Daoy (cell line): ENCODE measurements at places on chromosomes 12 and 14. TPM values are rescaled to one million over a fixed set of nuclear protein-coding genes. Genes with fewer than 3 reads are reported as not detected.
A peak's percentile ranks its signal among the peaks of the same experiment; 100 is the strongest.

The TTC9 gene
- 2.6 and 3.1 TPM in 2 replicates for total RNA-seq

- DNase-seq: no peak
Measured at GRCh38 chr14:54216827-54217226, 180.0 kb upstream of the CDKN3 start.

DNA sequence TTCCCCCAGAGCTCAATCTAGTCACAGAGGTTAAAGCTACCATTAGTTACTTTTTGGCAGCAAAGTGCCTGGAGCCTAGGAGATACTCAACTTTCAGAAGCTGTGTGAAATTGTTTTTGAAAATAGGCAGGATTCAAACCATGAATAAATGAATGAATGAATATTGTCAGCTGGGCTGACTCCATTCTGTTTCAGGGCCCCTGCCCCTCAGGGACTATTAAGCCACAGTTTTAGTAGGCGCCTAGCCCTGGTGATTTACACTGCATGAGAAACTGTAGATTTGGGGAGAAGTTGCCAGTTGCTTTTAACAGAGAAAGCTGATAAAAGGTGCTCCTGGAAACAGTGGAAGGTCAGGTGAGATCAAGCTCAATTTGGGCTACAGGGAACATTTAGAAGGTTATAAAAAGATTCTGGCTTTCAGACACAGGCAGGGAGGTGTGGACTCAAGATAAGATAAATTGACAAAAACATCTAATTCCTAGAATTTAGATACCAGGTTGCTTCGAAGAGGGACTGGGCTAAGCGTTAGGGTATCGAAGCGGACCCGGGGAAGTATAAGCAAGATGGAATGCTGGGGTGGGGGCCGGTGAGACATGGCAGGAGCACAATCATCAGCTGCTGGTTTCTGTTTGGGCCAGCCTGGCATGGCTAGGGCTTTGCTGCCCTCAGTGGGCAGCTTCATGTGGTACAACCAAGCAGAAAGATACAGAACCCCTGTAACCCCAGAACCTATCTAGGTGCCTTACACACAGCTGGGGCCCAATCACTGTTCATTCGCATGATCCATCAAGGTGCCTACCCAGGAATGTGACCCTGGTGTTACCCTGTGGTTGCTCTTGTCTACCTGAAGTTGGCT is 14.9 kb upstream of the CELA1 start:
- no peak for DNase-seq

DNA sequence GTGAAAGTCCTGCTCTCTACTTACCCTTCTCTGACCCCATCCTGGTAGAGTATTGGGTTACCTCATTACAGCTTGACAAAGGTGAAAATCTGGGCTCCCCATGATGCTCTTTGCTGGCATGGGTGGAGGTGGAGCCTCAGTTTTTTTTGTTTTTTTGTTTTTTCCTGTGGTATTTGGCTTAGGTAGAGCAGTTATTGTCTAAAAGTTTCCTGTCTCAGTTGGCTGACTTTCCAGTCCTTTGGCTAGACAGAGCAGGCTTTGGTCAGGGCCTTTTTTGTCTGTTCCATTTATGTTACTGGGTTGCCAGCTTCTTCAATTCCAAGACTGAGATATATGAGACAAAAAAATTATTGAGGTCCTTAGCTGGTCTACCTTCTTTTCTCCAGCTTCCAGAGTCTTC is 163.4 kb downstream of the GALC start:
- no peak for DNase-seq

DNA sequence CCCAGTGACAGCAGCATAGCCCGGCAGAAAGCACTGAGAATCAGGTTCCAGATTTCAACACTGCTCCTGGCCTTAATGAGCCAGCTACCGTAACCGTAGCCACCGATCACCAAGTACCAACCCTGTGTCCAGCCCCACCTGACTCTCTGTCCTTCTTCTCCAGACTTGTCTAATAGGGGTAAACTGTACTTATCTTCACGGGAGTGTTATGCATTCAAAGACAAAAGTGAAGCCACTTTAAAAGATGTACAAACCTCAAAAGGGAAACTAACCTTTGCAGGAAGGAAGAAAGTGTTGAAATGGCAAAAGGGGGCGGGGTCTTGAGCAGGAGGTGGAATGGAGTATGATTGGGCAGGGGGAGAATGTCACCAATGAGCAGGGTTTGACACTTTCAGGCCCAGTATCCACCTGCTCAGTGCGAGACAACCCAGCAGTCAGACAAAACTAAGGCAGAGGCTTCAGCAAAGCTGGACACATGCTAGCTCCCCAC is 226.1 kb downstream of the CHST11 start:
- DNase-seq: no peak

DNA sequence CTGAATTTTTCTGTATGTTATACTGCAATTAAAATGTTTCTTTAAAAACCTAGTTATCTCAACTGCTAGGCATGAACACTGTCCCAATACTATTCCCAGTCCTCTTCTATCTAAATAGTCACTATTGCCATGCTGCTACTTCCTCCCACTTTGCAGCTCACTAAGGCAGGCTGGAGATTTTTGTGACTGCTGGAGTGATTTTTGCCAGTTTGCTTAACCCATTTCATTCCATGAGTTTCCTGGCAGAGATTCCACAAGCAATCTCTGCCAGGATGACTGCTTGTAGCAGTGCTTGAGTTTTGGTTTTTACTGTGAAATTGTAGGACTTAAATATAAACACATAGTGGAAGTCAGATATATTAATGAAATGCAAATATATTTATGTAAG is 80.8 kb downstream of the BHLHE41 start:
- DNase-seq: no peak

- no peak for DNase-seq
Measured at GRCh38 chr12:95674631-95675030, 115.9 kb downstream of the NTN4 start.

DNA sequence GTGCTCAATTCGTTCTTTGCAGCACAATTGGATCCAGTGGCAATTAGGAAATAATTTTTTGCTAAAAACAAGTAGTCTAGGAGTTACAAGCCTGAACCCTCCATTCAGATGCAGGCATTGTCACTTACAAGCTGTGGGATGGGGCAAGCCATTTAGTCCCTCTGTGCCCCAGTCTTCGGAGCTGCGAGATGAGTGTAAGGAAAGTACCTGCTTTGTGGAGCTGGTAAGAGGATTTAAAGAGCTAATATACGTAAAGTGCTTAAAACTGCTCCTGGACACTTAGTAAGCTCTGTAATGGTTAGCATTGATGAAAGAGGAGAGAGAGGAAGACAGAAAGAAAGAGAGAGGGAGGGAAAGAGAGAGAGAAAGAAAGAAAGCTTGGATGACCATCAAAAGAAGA is 112.5 kb downstream of the LGMN start:
- no peak for DNase-seq

The ATXN3 gene
- 40.4 and 56.3 TPM in 2 replicates for total RNA-seq

DNA sequence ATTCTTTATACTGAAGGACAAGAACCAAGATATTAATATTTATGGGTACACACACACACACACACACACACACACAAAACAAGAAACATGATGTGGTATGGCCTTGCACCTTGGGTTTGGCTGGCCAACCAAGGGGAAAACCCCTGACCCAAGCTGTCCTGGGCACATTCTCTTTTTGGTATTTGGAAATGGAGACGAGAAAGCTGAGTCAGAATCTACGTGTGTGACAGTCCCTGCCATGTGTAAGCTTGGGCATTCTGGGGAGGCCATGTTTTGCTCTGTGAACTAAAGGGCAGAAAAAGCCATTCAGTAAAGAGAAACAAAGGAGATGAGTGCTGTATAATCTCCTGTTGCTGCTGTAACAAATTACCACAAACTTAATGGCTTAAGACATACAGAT is 35.6 kb downstream of the PTGER2 start:
- DNase-seq: peak; percentile 57

DNA sequence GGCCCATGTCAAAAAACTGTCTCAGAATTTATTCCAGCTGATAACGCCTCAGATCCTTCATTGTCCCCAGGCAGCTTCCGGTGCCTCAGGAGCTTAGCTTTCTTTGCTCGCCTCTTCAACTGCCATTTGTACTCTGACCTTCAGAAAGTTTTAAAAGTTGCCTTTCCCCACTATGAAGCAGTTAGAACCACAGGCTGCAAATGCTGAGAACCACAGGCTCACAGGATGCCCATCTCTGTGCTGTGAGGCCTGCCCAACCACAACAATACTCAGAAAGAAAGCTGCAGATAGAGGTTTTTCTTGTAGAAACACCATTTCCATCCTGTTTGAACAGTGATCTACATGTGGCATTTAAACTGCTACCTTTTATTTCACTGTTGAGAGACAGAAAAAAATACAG is 131.1 kb downstream of the PRKCH start:
- DNase-seq: no peak

The PRB2 gene
- not detected in 2 replicates for total RNA-seq

The VCPKMT gene
- total RNA-seq: 14.5 and 18.8 TPM in 2 replicates

The PPP1R36 gene
- 0.18 and 0.63 TPM in 2 replicates for total RNA-seq
